T-cell (primary cell): ENCODE measurements at places on chromosomes 6 and 20. TPM values are rescaled to one million over a fixed set of nuclear protein-coding genes. Genes with fewer than 3 reads are reported as not detected.

TCF15 gene
- total RNA-seq, result not detected

UNC93A gene
- total RNA-seq, result not detected

ECT2L gene
- total RNA-seq, result not detected

ACTL10 gene
- 6.1 TPM for total RNA-seq

NRSN1 gene
- not detected for total RNA-seq

PXDC1 gene
- 0.41 TPM for total RNA-seq

BHLHE23 gene
- total RNA-seq, result not detected

SLC4A11 gene
- 2.9 TPM for total RNA-seq

ARG1 gene
- total RNA-seq, result 1.1 TPM

CDH4 gene
- 0.06 TPM for total RNA-seq

COL20A1 gene
- 0.35 TPM for total RNA-seq

PRPH2 gene
- total RNA-seq, result not detected

DNA sequence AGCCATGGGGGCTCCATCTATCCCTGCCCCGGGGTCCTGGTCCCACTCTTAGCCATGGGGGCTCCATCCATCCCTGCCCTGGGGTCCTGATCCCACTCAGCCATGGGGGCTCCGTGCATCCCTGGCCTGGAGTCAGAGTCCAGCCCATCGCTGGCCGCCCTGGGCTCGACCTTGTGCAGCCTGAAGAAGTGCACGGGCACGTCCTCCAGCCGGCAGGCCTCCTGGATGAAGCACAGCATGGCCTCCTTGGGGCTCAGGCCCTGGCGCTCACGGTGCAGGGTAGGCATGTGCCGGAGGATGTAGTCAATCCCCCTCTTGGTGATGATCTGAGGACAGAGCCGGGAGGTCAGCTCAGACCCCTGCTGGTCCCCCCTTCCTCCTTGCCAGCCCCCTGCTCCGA lies 15.6 kb downstream of the FRMD1 start:
- DNase-seq, result no peak
- H3K27ac ChIP-seq, result no peak overlapping the region
- no peak overlapping the region for H3K4me3 ChIP-seq
- H3K27me3 ChIP-seq, result peaks cover 2% of the 10 kb centered on the region
- no peaks in the 10 kb centered on the region for H3K36me3 ChIP-seq

DNA sequence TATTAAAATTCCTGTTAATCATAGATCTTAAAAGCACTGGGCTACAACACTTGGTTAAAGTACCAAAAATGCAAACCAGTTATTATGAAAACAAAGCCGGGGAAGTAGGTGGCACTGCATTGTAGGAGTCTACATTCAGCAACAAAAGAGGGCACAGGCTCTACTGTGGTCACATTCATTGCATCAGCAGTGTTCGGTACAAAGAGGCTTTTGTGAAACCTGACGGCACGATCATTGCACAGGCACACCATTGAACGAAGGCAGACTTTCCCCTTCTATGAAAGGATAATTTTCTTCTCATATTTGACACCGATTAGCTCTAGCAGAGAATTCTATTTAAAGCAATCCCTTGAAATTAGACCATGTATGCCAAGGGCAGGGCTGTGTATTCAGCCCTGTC lies 44.6 kb upstream of the AGPAT4 start:
- no peak for DNase-seq
- no peaks in the 10 kb centered on the region for H3K27me3 ChIP-seq
- no peak overlapping the region for H3K4me3 ChIP-seq
- H3K36me3 ChIP-seq, result no peaks in the 10 kb centered on the region

- H3K4me3 ChIP-seq, result no peak overlapping the region
- no peaks in the 10 kb centered on the region for H3K36me3 ChIP-seq
- DNase-seq, result no peak
Measured at GRCh38 chr6:112207776-112208175, 46.6 kb downstream of the LAMA4 start.

DNA sequence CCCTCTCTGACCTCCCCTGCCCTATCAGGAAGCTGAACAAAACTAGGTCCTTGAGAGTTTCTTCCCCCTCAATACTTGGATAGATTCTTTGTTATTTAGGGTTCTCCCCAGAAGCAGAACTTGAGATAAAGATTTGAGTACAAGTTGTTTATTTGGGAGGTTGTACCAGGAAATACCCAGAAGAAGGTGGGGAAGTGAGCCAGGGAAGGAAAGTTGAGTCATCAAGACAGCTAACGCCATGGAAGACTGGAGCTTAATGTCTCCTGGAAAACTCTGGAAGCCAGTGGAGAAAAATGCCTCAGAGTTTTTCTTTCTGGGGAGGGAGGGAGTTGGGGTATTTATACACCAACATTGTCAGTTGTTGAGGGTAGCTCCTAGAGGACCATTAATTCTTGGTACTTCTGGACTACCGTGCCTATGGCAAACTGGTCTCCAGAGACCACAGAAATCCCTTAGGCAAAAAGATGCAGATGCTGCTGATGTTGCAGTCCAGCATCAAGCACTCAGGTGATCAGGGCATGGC lies 102.6 kb upstream of the ZFP64 start:
- DNase-seq, result no peak
- H3K27ac ChIP-seq, result no peak overlapping the region
- no peak overlapping the region for H3K4me3 ChIP-seq
- peaks cover 2% of the 10 kb centered on the region for H3K27me3 ChIP-seq
- no peaks in the 10 kb centered on the region for H3K4me1 ChIP-seq
- H3K36me3 ChIP-seq, result no peaks in the 10 kb centered on the region

DNA sequence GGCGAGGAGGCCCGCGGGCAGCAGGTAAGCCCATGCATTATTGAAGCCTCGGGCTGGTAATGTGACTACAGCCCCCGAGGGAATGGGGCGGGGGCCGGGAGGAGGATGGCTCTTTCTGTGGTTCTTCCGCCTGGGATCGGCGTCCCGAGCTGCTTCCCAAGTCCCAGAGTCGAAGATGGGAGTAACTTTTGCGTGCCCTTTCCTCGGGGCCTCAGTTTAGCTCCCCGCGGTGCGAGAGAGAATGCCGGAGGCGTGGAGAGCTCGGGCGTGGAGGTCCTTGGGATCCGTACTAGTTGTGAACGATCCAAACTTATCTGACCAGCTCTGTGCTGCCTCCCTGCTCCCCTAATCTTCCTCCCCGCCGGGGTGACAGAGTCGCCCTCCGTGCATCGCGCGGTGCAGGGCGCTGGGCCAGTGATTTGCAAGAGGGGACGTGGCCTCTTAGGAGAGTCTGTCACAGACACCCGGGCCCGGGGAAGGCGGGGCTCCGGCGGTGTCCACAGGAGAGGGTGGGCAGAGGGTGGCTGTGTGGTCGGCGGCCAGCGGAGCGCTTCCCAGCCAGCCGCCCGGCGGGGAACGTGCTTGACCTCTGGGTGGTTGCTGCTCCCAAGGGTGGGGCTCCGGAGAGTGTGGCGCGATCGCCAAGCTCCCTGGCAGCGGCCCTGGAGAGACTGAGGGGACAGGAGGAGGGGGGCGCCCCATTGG lies 815 bp downstream of the UTRN start:
- peaks cover 13% of the 10 kb centered on the region for H3K4me1 ChIP-seq
- H3K27ac ChIP-seq, result peak overlapping the region; percentile 40
- H3K27me3 ChIP-seq, result no peaks in the 10 kb centered on the region
- DNase-seq, result peak; percentile 40
- H3K36me3 ChIP-seq, result no peaks in the 10 kb centered on the region

DNA sequence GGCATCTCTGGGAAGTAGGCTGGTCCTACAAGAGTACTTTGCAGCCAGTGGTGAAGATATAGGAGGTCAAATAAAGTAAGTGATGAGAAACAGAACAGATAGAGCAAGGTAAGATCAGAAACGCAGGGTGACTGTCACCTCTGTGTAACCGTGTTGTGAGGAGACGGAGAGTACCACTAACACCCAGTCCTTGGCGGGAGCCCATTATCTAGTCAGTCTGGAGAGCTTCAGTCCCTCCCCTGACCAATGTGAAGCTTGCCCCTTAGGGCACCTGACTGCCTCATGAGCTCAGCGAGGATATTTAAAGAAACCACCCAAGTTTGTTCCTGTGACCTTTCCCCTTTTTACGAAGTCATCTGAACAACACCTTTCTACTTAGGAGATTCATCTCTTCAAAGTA lies 110.0 kb downstream of the SAMD5 start:
- H3K4me1 ChIP-seq, result no peaks in the 10 kb centered on the region
- H3K27ac ChIP-seq, result no peak overlapping the region
- no peak for DNase-seq
- no peaks in the 10 kb centered on the region for H3K27me3 ChIP-seq
- H3K36me3 ChIP-seq, result no peaks in the 10 kb centered on the region

GRCh38 chr6:167817729-167818128 lies 9.0 kb upstream of the AFDN start:
- H3K4me3 ChIP-seq, result no peak overlapping the region
- peaks cover 7% of the 10 kb centered on the region for H3K27me3 ChIP-seq
- no peak overlapping the region for H3K27ac ChIP-seq
- no peak for DNase-seq

GRCh38 chr6:73558624-73559398 lies 38.0 kb upstream of the EEF1A1 start:
- H3K4me3 ChIP-seq, result no peak overlapping the region
- no peaks in the 10 kb centered on the region for H3K4me1 ChIP-seq
- H3K27me3 ChIP-seq, result no peaks in the 10 kb centered on the region
- no peak for DNase-seq
- H3K27ac ChIP-seq, result no peak overlapping the region

GRCh38 chr6:137299681-137300080 lies 80.5 kb upstream of the IFNGR1 start:
- no peak overlapping the region for H3K27ac ChIP-seq
- H3K4me3 ChIP-seq, result no peak overlapping the region
- no peaks in the 10 kb centered on the region for H3K4me1 ChIP-seq
- no peaks in the 10 kb centered on the region for H3K27me3 ChIP-seq

DNA sequence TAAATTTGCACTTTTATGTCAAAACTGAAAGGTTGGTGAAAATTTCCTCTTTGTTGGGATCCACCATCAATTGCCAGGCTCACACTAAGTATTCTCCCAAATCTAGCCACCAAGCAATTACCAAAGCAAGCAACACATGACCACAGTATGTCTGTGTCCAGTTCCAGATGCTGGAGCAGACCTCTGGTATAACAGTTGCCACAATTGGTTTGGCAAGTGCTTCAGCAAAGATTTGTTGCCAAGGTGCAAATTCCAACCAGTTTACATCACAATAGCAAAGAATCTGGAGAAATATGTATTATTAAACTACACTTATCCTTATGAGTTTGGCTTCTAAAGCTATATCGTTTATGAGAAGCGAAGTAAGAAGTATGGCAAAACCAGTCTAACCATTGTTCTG lies 6.4 kb downstream of the GTF2H5 start:
- H3K4me3 ChIP-seq, result no peak overlapping the region
- no peaks in the 10 kb centered on the region for H3K27me3 ChIP-seq
- no peaks in the 10 kb centered on the region for H3K36me3 ChIP-seq
- no peak for DNase-seq
- no peak overlapping the region for H3K27ac ChIP-seq

GRCh38 chr6:125537090-125537489 lies 212.3 kb upstream of the HEY2 start:
- H3K4me1 ChIP-seq, result peaks cover 6% of the 10 kb centered on the region
- H3K4me3 ChIP-seq, result no peak overlapping the region
- H3K36me3 ChIP-seq, result no peaks in the 10 kb centered on the region
- no peak overlapping the region for H3K27ac ChIP-seq
- no peak for DNase-seq

GRCh38 chr20:36314734-36315544 lies 8.8 kb downstream of the DLGAP4 start:
- H3K4me1 ChIP-seq, result no peaks in the 10 kb centered on the region
- H3K4me3 ChIP-seq, result no peak overlapping the region
- no peaks in the 10 kb centered on the region for H3K36me3 ChIP-seq
- DNase-seq, result no peak
- H3K27ac ChIP-seq, result no peak overlapping the region

GRCh38 chr6:119479860-119480655 lies 130.5 kb upstream of the MAN1A1 start:
- H3K4me3 ChIP-seq, result no peak overlapping the region
- no peaks in the 10 kb centered on the region for H3K36me3 ChIP-seq
- no peak overlapping the region for H3K27ac ChIP-seq
- H3K4me1 ChIP-seq, result no peaks in the 10 kb centered on the region
- H3K27me3 ChIP-seq, result no peaks in the 10 kb centered on the region
- DNase-seq, result no peak

- no peaks in the 10 kb centered on the region for H3K27me3 ChIP-seq
- H3K4me3 ChIP-seq, result no peak overlapping the region
- no peak for DNase-seq
- H3K27ac ChIP-seq, result no peak overlapping the region
- peaks cover 4% of the 10 kb centered on the region for H3K4me1 ChIP-seq
Measured at GRCh38 chr6:156013155-156013554, 557.5 kb upstream of the NOX3 start.

DNA sequence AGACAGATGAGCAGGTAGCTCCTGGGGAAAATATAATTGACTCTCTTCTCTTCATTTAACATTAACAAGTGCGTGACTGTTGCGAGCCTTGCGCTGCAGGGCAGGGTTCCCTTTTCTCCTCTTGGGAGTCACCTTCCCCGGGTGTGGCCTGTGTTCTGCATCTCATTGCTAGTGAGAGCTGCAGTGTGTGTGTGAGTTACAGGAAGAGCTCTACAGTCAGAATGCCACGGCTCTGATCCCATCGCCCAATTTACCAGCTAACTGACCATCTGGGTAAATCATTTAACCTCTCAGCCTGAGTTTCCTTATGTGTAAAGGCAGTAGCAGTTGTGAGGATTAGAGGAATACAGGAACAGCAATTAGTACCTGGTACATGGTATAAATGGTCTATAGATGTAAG lies 106.8 kb upstream of the NUP153 start:
- H3K27ac ChIP-seq, result no peak overlapping the region
- H3K27me3 ChIP-seq, result peaks cover 7% of the 10 kb centered on the region
- H3K4me1 ChIP-seq, result no peaks in the 10 kb centered on the region
- no peak overlapping the region for H3K4me3 ChIP-seq

DNA sequence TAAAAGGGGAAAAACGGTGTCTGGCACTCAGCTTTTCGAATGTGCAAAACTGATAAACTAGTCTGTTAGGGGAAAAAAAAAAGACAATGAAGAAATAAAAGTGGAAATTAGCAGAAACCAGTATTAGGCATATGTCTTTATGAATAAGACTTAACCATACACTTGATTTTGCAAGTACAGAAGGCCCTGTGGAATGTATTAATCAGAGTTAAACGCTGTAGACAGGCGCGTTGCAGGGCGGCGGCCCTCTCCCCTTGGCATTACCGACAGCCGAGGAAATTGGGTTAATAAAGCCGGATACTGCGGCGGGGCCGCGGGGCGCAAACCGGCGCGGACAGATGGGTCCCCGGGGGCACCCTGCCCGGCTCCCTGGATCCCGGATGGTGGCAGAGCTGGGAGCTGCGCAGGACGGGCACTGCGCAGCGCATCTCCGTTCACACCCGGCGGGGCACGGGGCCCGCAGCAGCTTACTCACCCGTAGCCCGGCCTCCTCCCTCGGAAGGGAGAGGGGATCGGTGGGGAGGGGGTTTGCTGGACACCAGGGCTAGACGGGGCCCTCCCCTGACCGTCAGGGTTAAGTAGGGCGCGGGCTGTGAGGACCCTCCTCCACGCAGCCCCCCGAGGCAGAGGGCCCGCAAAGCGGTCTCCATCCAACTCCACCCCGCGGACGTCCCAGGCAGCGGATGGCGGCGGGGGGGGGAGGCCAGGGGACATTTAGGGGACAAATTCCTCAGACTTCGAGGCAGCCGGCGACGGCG lies 2.0 kb downstream of the BHLHE23 start:
- H3K27ac ChIP-seq, result no peak overlapping the region
- peaks cover 83% of the 10 kb centered on the region for H3K27me3 ChIP-seq
- peaks cover 51% of the 10 kb centered on the region for H3K4me1 ChIP-seq
- H3K36me3 ChIP-seq, result no peaks in the 10 kb centered on the region
- H3K4me3 ChIP-seq, result no peak overlapping the region
- no peak for DNase-seq

- no peak overlapping the region for H3K4me3 ChIP-seq
- no peaks in the 10 kb centered on the region for H3K36me3 ChIP-seq
- H3K27me3 ChIP-seq, result no peaks in the 10 kb centered on the region
- DNase-seq, result no peak
- H3K27ac ChIP-seq, result no peak overlapping the region
Measured at GRCh38 chr6:41171908-41172307, 9.0 kb upstream of the TREM2 start.
